Stimulated activated CD8-positive, alpha-beta memory T cell treated with anti-CD3 and anti-CD28 coated beads, Interleukin-7, amount 100 ng/mL, for 1 hour (primary cell): ENCODE measurements at places on chromosomes 11 and 22.

DNA sequence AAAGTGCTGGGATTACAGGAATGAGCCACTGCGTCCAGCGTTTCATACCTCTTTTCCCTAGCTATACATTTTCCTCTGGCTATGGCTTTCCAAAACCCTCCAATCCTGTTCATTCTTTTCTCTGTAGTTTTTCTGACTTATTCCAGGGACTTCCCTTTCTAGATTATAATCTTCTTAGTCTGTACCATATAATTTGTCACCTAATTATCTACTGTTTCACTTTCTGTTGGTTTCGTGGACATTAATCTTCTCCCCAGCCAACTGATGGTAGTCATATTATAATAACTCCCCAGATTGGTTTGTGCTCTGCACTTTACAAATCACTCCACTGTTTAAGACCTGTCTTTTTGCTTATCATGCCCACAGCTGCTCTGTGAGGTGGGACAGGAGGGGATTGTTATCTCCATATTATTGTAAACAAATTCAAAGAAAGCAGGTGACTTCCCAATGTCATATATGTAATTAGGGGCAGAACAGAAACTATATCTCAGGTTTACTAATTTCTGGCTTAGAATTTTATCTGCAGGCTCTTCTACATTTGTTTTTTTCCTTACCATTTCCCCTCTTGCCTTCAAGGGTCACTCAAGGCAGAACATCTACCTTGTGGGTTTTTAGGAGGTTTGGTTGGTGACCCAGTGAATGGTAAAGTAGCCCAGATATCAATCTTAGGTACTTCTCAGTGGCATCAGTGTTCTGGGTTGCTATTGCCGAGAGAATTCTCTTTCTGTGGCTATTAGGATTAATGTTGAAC lies 23.9 kb downstream of the STIM1 start:
- DNase-seq = no peak

- no peak for DNase-seq
These were observed 813.3 kb upstream of the RAG2 start for GRCh38 chr11:37411289-37411688.

GRCh38 chr11:12629601-12630313 lies 44.5 kb upstream of the TEAD1 start:
- no peak for DNase-seq

- DNase-seq = no peak
These were observed 187.6 kb upstream of the ANO3 start for GRCh38 chr11:26144291-26144690.

DNA sequence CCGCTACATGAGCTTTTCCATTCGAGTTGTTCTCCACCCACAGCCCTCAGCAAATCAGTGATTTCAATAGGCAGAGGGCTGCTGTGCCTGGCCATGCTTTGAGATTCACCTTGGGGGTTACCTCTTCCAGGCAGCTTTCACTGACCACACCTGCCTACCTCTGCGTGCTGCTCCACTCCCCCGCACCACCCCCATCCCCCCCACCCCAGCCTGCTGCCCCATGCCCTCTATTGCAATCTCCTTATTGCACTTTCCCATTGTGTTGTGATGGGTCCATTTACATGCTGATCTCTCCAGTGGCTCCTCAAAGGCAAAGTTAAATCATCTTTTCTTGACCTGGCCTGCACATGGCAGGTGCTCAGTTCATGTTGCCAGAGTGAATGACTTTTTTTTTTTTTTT lies 18.0 kb upstream of the POLA2 start:
- no peak for DNase-seq

DNA sequence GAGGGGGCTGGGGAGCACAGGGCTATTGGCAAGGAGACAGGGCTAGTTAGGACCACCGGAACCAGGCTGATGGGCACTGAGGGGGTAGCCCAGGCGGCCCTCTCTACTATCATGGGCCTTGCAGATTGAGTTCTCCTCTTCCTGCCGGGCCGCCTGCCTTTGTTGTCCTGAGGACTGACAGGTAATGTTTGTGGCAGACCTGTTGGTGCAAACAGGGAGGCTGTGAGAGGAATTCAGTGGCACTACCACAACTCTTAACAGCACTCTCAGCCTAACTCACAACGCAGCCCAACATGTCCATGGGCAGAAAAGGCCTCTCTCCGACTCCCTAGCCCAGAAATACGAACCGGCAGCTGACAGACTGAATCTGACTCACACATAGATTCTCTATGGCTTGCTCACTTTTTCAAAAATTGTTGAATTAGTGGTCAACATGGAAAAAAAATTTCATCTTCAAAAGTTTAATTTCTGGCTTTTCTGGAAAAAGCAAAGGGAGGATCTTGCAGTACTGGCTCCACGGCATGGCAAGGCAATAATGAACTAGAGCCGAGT lies 11.4 kb downstream of the KCNJ5 start:
- DNase-seq = no peak

DNA sequence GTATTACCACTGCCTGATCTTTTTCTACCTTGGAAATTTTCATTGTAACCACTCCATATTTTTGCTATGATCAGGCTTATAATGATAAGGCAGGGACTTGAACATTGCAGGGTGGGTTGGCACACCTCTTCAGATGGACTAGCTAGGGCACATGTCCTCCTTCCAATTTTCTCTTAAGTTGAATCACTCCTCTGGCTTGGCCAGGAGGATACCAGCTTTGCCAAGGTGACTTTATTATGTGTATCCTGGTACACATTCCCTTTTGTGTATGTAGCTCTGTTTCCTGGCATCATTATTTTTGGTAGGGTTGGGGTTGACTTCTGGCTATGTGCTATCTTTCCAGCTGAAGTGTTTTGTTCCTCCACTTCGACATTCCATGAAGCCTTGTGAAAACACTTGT lies 8.5 kb upstream of the LDLRAD3 start:
- DNase-seq = no peak

DNA sequence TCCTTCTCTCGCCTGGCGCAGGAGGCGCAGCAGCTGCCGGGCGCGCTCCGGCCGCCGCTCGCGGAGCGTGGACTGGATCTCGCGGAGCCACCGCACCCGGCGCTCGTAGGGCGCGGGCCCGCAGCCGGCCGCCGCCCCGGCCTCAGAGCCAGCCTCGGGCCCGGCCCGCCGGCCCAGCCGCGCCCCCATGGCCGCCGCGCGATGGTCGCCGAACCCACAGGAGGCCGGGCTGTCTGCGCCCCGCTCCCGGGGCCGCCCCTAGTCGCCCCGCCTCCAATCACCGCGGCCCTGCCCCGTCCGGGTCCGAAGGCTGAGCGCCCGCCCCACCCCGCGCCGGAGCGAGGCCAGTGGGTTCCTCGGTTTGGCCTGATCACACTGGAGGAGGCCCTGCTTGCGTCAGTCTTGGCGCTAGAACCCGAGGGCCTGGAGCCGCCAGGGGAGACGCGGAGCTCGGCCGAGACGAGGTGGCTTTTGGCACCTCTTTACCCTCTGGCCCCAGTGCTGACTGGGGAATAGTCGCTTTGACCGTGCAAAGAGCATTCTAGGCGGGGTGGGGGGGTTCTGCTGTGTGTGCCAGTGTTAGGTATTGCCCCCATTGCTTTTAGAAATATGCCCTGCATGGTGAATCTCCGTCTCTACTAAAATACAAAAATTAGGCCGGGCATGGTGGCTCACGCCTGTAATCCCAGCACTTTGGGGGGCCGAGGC lies at the start of gene LRRC75B:
Gene LRRC75B, minus strand, starts transcription at position 223 of the 708 bp plus-strand sequence. Its CDS starts 34 bp downstream, at position 189.
- DNase-seq = no peak

DNA sequence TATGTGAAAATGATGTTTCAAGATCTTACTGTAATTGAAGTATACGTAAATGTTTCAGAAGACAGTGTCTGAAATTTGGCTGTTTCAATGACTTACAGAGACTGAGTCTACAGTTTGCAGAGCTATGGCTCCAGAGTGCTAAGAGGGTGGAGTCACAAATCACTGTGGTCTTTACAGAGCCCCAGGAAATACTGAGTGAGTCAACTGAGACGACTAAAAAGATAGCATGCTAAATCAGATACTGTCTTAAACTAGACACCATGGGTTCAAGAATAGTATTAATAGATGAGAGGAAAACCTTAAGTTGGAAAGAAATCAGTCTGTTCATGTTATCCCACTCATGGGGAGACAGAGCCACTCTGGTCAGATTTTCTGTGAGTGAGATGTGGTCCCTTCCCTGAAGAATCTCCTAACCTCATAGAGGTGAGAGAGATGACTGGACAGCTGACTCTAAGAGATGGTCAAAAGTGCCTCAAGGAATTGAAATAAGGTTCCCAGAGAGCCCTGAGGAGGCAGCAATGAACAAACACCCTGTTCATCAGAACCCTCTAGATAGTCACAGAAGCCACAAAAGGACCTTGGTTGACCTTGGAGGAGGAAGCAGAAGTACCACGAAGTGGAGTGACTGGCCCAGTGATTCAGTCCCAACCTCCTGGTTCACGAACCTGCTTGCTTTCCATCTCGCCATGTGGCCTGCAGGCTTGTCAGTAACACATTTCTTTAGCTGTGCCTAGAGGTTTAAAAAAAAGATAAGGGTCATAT lies 30.2 kb downstream of the C11orf91 start:
- no peak for DNase-seq

DNA sequence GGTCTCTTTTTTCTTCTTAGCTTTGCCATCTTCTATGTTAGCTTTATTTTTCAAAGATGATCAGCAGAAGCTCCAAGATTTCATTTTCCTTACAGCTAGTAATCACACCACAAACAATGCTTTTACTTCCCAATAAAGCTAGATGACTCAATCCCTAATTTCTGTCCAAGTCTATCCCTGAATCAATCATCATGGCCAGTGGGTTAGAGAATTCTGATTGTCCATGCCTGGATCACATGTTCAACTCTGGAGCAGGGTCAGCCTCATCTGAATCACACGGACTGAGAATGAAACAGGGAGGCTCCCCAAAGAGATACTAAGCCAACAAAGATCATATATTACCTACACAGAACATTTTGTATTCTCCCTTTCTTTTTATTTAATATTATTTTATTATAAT lies 79.6 kb downstream of the BBOX1 start:
- DNase-seq = no peak

- DNase-seq = no peak
These were observed 38.9 kb upstream of the TH start for GRCh38 chr11:2210366-2211112.

GRCh38 chr11:12803086-12803826 lies 129.0 kb downstream of the TEAD1 start:
- no peak for DNase-seq

DNA sequence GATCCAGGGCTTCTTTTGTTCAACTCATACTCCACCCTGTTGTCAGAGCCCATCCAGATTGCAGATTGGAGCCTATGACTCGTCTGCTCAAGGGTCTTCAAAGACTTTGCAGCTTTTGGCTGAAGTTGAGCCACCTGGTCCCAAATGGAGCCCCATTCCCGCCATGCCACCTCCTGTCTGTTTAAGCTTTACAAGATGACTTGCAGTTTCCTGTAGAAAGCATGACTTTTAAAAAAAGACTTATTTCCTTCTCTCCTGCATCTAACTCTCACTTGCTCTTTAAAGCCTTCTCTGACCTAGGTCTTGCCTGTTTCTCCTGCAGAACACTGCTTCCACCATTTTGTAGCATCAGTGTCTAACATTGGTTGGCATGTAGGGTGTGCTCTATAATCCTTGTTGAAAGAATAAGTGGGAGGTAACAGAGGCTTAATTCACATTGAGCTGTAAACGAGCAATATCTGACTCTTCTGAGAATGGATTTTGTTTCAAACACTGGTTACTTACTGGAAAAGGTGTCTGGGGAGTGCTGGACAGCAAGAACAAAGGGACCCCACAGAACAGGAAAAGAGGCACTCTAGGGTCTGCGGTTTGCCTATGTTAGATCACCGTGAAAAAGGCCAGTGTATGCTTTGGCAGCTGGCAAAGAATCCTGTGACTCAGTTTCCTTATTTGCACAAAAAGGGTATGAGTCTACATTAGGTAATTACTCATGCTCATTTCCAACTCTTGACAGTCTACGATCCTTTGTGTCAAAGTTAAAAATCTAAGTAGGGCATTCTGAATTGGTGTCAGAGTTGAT lies 30.3 kb downstream of the NF2 start:
- DNase-seq = no peak

DNA sequence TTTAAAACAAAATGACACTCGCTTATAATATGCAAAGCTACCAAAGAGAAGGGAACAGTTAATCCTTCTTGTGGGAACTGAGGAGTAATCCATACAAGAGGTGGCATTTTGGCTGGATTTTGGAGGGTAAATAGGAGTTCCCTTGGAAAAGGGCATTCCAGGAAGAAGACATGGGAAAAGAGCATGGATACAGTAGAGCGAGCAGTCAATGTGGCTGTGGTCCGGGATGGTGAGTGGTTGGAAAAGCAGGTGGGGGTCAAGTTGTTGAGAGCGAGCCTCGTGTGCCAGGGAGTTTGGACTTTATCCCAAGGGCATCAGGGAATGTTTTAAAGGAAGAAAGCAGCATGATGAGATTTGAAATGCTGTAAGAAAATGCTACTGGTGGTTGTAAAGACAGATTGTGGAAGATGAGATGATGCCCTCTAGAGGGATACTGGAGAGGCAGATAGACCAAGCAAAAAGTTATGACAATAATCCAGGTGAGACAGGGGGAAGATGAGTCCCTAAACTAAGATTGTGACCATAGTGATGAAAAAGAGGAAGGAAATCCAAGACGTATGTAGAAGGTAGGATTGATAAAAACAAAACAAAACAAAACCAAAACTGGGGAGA lies 3.8 kb upstream of the MMP7 start:
- no peak for DNase-seq

- DNase-seq = no peak
These were observed 2.4 kb upstream of the OR8G1 start for GRCh38 chr11:124238512-124238911.

DNA sequence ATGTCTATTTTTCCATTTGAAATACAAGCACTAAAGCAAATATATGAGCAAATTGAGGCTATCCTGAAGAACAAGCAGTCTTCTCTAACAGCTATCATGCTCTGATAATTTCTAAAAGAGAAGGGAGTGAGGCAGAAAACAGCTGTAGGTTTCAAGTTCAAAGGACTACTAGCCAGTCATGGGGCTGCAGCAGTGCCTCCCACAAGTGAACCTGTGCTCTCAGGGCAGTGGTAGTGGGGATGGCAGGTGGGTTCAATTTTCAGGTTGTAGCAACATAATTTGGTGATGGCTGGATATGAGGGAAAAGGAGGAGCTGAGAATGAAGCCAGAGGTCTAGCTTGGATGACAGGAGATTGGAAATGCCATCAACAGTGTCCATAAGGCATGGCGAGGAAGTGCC lies 93.5 kb upstream of the ARHGAP20 start:
- no peak for DNase-seq

- DNase-seq = no peak
These were observed 10.4 kb downstream of the PDGFB start for GRCh38 chr22:39234472-39234787.

- no peak for DNase-seq
These were observed 5.8 kb upstream of the OR5B2 start for GRCh38 chr11:58433638-58434203.

DNA sequence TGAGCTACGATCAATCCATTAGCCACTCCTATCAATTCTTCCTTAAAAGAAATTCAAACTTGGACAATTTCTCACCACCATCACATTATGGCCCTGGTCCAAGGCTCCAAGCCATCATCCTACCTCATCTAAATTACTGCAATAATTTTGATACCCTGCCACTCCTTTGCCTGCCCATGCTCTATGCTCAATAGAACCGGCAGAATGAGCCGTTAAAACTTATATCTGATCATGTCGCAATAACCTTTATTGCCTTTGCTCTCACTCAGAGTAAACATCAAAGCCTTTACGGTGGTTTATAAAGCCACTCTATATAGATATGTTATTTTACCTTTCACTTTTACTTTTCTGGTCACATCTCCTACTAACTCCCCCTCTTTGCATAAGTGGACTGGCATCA lies 2392.1 kb upstream of the RAG2 start:
- no peak for DNase-seq

GRCh38 chr22:37016134-37016910 lies 2.9 kb downstream of the TST start:
- no peak for DNase-seq

GRCh38 chr11:122215244-122215992 lies 99.4 kb upstream of the BLID start:
- DNase-seq = no peak
